ENCODE measurements at places on chromosomes 13 and 19.

- no peak for DNase-seq
Measured at GRCh38 chr19:49911381-49912145, 14.9 kb upstream of the IL4I1 start.

GRCh38 chr13:22463089-22463488 is 717.7 kb upstream of the SGCG start:
- DNase-seq: no peak

DNA sequence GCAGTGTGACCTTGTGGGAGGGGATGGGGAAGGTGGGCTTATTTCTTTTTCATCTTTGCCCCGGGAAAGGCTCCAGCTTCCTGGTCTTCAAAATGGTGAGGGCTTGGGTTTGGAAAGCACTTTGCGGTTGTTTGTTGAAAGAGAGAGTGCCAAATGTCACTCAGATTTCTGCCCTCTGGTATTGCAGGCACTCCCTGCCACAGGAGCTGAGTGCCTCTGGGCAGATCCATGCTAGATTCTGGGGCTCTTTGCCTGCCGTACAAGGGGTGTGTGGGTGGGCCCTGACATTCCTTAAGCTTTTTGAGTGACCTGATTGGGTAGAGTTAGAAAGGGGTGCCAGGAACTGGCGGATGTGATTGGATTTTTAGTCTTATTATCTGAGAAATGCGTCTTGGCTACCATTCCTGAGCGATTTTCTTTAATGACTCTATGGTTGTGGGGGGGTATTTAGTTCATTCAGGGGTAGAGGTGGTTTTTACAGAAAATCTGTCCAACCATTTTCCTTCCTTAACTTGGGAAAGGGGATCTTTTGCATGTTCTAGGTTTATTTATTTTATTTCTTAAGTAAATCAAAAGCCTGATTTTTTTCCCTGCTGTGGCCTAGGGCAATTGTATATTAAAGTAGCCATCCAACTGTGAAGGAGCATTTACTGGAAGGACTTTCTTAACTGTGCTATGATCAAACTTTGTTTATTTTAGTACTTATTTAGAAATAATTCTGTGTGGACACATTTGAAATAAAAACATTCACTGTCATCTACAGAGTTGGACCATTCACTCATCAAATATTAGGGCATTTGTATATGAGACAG is 3.2 kb downstream of the ARHGAP35 start:
- no peak for DNase-seq

GRCh38 chr19:30734669-30735068 is 362.5 kb downstream of the ZNF536 start:
- DNase-seq: no peak

- DNase-seq: no peak
Measured at GRCh38 chr13:111393221-111393790, 72.9 kb downstream of the TEX29 start.

DNA sequence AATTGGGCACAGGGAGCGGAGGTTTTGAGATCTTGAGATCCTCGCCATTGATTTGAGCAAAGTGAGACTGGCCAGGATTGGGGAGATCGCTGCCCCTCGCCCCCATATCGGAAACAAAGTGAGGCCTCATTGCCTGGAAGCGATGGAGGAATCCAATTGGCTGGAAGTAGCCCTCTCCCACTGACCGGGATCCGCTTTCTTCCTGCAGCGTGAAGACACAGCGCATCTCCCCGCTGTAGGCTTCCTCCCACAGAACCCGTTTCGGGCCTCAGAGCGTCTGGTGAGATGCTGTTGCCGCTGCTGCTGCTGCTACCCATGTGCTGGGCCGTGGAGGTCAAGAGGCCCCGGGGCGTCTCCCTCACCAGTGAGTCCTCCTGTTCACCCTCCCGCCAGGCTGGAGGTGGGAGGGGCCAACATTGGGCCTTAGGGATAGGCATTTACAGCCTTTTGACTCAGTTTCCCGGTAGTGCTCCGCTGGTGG is 438 bp downstream of the PRKCSH start:
- DNase-seq: no peak

DNA sequence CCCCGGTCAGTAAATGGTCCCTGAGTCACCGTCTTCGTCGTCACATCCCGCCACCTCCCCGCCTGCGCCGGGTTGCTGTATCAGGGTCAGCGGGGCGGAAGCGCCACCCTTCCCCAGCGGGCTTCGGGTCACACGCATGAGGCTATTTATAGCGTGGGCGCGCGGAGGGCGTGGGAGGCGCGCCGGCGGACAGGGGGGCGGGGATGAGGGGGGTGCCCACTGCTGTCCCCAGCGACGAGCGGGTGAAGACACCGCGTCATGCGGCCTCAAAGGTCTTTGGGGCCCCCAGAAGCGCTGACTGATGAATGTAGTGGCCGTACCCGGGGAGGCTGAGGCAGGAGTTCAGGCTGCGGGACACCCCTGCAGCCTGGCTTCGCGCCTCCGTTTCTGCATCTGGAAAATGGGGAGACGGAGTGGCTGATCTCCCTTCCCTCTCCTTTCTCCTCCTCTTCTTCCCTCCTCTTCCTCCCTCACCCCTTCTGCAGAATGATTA is 7.9 kb downstream of the UNC13A start:
- DNase-seq: peak; percentile 48

DNA sequence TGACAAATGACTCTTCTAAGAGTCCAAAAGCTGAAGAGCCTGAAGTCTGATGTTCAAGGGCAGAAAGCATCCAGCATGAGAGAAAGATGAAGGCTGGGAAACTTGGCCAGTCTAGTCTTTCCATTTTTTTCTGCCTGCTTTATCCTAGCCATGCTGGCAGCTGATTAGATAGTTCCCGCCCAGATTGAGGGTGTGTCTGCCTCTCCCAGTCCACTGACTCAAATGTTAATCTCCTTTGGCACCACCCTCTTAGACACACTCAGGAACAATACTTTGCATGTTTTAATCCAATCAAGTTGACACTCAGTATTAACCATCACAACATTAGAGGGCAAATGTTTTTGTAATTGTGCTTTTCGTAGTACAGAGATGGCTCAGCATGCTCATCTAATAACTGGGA is 267.5 kb upstream of the KLHL1 start:
- DNase-seq: no peak

GRCh38 chr13:26759907-26760831 is at the start of gene GPR12:
TSS of gene GPR12 (minus strand) at chr13:26760786. CDS start at chr13:26759827, 959 bp downstream.
- DNase-seq: no peak

- no peak for DNase-seq
Measured at GRCh38 chr13:27964741-27965323, 4.3 kb downstream of the CDX2 start.

DNA sequence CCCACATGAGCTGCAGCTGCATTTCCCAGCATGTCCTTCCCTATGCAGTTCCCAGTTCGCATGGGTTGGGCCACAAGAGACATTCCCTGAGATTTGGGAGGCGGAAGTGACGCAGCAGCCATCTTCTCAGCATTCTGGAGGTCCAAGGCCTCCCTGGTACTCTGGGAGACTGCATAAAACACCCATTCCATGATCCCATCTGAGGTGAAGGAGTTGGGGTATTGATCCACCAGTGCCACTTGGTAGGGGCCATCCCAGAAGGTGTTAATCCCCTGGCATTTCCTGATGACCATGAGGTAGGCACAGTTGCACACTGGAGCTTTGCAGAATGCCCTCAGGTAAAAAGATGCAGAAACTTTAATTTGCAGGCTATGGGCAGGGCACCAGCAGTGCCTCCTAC is 25.4 kb downstream of the POP4 start:
- DNase-seq: no peak

- no peak for DNase-seq
Measured at GRCh38 chr19:53982611-53983010, 8.8 kb upstream of the CACNG6 start.

DNA sequence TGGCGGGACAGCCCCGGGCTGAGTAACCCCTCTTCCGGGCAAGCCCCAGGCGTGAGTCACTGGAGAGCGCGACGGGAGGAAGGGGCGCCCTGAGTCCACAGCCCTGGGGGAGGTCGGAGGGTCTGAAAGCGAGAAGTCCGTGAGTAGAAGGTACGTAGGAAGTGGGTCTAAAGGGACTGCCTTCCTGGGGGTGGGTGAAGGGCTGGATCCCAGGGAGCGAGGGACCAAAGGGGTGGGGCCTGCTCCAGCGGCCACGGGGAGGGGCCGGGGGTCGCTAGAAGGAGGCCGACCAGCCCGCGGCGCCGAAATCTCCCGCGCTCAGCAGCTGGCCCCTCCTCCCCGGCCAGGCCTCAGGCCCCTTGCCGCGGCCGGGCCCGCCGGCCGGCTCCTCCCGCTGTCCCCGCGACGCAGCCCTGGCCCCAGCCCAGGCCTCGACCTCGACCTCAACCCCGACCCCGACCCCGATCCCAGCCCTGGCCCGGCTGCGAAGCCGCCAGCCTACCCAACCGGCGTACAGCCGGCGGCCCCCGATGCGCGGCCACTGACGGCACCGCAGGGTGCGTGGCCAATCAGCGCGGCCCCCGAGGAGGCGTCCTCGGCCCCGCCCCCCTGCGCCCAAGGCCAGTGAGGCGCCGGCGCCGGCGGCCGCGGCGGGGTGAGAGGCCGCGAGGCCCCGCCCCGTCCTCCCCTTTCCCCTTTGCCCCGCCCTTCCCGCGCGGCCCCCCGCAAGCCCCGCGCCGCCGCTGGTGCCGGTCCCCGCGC is 22.6 kb downstream of the IPO5 start:
- DNase-seq: peak; percentile 88

Data from SK-MEL-5 (cell line).